ENCODE measurements at places on chromosomes 13 and 19.

GRCh38 chr13:60448907-60449510 lies 52.0 kb downstream of the TDRD3 start:
- peak; percentile 50 for DNase-seq

DNA sequence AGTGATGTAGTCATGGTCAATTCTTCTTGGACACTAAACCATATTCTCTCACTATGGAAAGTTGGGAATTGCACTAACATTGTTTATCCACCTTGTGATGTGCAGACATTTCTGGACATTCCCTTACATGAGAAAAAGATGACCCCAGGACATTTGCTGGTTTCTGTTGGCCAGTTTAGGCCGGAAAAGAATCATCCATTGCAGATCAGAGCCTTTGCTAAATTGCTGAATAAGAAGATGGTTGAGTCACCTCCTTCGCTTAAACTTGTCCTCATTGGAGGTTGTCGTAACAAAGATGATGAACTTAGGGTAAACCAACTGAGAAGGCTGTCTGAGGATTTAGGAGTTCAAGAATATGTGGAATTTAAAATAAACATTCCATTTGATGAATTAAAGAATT lies at the start of gene UTP14C:
UTP14C (plus strand) TSS at position 211 of the 400 bp plus-strand sequence. CDS start 4,114 bp downstream, outside the sequence.
- no peak for DNase-seq

DNA sequence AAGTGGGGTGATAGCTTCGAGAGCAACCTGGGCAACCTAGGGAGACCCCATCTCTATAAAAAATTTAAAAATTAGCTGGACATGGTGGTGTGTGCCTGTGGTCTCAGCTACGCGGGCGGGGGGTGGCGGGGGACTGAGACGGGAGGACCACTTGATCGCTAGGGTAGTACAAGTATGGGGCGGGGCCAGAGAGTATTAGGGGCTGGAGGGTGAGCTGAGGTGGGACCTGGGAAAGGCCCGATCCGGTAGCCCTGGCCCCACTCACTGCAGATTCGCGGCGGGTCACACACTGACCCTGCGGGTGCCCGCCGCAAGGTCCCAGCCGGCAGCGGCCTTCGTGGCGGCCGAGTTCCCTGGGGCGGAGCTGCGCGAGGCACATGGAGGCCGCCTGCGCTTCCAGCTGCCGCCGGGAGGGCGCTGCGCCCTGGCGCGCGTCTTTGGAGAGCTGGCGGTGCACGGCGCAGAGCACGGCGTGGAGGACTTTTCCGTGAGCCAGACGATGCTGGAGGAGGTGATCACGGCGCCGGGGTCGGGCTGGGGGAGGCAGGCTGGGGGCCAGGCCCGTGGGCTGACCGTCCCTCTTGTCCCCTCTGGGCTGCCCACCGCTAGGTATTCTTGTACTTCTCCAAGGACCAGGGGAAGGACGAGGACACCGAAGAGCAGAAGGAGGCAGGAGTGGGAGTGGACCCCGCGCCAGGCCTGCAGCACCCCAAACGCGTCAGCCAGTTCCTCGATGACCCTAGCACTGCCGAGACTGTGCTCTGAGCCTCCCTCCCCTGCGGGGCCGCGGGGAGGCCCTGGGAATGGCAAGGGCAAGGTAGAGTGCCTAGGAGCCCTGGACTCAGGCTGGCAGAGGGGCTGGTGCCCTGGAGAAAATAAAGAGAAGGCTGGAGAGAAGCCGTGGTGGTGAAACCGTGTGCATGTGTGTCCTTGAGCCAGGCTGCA lies 2.0 kb upstream of the ARHGAP45 start:
- DNase-seq = peak; percentile 54

DNA sequence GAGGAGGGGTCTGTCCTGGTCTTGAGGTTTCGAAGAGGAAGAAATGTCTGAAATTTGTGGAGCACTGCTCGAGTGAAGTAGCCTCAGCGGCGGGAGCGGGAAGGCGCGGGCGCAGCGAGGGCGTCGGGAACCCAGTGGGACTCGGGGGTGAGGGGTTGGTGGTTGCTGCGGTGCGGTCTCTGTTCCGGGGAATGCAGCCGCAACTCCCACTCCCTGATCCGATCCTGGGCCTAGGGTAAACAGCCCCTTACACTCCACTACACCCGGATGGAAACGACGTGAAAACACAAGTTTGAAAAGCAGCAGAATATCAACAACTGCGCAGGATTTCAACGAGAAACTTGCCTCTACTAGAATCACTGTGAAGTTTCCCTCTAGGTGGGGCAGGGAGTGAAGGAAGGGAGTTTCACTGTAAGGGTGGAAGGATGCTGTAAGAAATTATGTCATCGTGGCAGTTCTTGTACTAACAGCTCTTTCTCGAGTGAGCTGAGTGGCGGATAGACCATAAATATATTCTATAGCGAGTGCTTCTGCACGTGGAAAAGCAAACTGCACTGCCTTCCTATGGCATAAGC lies 2.0 kb upstream of the KLF12 start:
- peak; percentile 62 for DNase-seq

- no peak for DNase-seq
Measured at GRCh38 chr19:54415208-54415900, at the start of gene TTYH1. Gene TTYH1 (plus strand): TSS chr19:54415464. CDS start chr19:54415553, 89 bp downstream.

DNA sequence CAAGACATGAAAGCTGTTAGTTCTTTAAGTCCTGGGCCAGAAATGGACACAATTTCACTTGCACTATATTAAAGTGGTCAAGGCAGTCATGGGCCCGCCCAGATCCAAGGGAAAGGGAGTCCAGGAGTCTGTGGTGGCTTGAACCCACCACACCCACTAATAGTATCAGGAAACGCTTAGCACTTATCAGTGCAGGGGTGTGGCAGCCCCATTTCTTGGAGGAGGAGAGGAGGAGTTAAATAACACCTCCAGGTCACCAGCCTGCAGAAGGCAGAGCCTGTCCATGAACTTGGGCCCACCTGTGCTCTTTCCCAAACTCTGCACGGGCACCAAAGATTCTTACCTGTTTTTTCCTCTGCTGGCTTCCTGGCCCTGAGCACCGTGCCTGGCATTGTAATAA lies 5.4 kb upstream of the NTN5 start:
- no peak for DNase-seq

Measured in fibroblast of skin of scalp (primary cell).